Stromal cell of bone marrow (primary cell): ENCODE measurements at places on chromosomes 3 and 15.
A peak's percentile ranks its signal among the peaks of the same experiment; 100 is the strongest.

DNA sequence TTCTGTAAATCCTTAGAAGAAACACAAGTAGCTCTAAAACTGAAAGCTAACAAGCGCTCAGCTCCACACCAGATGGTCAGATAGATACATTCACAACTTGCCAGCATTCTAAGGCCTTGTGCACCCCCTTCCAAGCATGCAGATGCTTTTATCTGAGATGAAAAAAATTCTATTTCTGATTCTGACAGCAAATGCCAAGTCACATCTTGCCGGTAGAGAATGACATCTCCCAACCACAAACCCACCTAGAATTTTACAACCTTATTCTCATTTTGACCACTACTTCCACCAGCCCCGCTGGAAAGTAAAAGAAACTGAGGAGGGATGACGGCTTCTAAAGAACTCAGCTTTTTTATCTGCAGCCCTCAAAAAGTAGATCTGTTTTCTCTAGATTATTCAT lies 57.7 kb downstream of the SUMF1 start:
- no peak for DNase-seq

DNA sequence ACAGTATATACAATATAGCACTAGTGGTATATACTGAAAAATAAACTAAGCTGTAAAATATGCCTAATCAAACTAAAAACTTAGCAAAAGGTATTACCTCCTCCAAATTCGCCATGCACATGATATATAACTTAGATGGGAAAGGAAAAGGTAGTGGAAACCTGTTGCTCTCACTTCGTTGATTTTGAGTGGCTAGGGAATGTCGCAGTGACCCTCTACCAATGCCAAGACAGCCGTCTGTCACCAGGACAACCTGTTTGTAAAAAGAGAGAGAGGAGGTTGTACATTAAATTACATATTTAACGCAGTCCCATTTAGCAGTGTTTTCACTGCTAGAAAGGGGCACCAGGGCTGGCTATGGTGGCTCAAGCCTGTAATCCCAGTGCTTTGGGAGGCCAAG lies 11.3 kb downstream of the INTS14 start:
- no peak for DNase-seq

DNA sequence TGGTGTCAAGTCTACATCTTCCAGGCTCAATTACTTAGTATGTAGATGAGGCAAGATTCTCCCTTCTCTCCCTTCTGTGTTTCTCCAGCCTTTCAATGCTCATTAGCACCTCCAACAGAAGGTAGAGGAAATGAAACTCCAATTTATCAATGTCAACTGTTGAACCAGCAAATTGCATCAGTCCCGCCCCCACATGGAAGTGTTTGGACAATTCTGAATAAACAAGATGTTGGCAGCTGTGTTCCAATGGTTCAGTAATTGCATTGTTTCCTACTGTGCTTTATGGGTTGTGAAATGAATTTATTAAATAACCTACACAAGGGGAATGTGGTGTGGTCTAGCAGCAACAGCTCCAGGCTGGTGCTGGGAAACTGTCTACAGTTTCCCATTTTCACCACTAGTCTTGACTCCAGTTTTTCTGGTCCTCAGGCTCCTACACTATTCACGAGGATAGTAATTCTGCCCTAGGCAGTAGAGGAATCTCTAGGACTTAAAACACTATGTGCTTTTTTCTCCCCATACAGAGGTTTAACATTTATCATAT lies 91.9 kb downstream of the MB21D2 start:
- no peak for DNase-seq

- DNase-seq: no peak
Observed at GRCh38 chr3:117995842-117996437, 1038.7 kb downstream of the IGSF11 start.

GRCh38 chr15:27722102-27722501 lies 377.0 kb downstream of the OCA2 start:
- DNase-seq: no peak

- DNase-seq: no peak
Observed at GRCh38 chr3:76429581-76430177, 610.2 kb upstream of the ROBO2 start.

- DNase-seq: no peak
Observed at GRCh38 chr15:68615301-68615700, 36.5 kb downstream of the CORO2B start.

DNA sequence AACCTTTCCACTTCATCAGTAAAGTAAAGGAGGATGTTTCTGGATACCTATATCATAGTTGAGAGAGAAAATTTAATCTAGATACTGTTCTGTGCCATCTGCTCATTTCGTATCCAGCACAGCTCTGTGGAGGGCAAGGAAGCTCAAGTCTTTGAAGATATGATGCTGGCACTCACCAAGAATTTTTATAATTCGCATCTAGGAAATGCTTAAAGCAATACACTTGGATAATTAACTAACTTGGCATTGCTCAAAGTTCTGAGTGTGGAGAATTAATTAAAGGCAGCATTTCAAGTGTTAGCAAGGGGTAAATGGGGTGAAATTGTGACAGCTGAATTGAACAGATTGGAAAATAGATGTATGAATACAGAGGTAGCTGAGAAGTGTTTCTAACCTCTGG lies 213.2 kb downstream of the KCNMB2 start:
- DNase-seq: no peak

GRCh38 chr3:46902188-46902631 lies 24.7 kb downstream of the PTH1R start:
- DNase-seq: no peak

- no peak for DNase-seq
Observed at GRCh38 chr3:118165413-118165812, 869.2 kb downstream of the IGSF11 start.

- DNase-seq: no peak
Observed at GRCh38 chr3:72003936-72004335, 219.0 kb upstream of the PROK2 start.

- no peak for DNase-seq
Observed at GRCh38 chr3:150133293-150133692, 162.6 kb upstream of the PFN2 start.

DNA sequence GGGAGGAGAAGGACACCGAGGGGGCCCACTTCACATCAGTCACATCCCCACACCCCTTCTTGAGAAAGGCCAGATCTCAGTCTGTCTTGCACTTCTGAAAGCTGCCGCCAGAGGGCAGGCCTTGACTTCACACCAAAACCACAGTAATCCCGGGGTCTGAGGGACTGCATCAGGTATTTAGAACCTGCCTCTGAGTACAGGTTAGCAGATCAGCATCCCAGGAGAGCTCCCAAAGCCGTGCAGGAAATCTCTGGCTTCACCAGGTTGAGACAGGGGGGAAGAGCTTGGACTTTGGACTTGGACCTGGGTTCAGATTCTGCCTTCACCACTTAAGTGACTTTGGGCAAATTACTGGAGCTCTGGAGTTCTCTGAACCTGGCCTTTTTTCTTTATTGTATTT lies 50.3 kb downstream of the LHFPL4 start:
- peak; percentile 17 for DNase-seq

- DNase-seq: no peak
Observed at GRCh38 chr3:175988401-175988800, 1129.3 kb downstream of the NAALADL2 start.

DNA sequence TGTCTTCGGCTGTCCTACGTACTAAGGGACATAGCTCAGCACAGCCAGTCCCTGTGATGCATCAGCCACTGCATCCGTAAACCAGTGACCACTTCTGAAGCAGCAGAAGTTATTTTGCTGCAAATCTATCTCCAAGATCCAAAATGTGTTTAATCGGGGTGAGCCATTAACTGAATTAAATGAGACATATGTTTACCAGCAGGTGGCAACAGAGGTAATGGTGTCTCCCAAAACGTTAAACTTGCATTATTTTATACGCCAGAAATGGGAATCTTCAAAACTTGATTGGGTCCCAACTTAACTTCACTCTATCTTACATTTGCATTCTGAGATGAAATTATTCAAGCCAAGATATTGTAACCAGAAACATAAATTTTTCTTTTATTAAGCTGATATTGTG lies 75.3 kb upstream of the BOC start:
- DNase-seq: peak; percentile 18

DNA sequence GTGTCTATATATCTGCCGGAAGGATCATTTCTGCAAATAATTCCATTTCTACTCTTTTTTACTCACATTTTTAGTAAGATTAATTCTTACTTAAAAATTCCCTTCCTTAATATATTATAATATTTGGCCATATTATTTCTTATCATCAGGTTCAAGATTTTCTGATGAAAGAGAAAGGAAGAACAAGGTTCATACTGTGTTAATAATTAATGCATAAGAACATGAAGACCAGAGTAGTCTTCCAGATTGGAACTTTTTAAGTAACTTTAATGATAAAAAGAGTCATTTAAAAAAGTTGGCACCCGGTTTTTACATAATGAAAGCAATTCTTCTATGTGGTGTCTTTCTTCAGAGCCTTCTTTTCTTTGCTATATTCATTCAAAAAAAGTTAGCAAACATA lies 590 bp downstream of the ACKR4 start:
- DNase-seq: no peak

DNA sequence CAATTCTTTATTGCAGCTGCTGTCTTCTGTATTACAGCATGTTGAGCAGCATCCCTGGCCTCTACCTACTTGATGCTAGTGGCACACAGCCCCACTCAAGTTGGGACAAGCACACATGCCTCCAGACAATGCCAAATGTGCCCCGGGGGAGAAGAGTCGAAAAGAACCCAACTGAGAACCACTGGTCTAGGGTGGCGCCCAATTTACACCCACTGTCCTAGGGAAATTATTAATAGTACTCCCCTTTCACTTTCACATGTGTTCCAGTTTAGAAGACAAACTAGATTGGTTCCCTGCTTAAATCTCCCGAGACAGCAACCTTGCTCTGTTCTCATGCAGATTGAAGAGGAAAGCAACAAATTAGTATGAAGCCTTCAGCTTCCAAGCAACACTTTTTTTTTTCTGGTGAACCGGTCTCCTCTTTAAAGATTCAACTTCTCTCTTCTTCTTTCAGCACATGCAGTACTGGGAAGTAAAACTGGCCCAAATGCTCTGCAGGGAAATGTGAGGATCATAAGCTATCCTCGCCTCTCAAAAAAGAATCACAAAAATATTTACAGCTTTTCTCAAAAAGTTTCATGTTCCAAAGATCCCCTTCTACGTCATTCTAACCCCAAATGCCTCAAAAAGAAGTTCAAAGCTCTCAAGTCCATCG lies 823.9 kb upstream of the CFAP20DC start:
- no peak for DNase-seq

DNA sequence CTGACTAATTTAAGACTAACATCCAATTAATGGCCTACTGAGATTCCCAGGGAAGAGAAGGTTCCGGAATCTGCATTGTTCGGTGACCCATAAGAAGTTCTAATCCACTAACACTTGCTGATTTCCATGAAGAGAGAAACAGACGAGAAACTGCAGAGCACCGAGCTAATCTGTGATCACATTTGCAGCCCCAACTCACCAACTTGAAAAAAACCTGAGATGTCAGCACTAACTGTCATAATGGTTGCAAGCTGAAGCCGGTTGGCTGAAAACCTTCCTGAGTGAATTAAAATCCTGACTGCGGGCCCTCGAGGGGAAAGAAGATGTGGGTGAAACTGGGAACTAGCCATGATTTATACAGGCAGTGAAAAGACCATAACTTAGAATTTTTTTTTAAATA lies 204.8 kb upstream of the IGF1R start:
- DNase-seq: no peak

GRCh38 chr15:77094397-77095030 lies 23.6 kb upstream of the TSPAN3 start:
- no peak for DNase-seq

DNA sequence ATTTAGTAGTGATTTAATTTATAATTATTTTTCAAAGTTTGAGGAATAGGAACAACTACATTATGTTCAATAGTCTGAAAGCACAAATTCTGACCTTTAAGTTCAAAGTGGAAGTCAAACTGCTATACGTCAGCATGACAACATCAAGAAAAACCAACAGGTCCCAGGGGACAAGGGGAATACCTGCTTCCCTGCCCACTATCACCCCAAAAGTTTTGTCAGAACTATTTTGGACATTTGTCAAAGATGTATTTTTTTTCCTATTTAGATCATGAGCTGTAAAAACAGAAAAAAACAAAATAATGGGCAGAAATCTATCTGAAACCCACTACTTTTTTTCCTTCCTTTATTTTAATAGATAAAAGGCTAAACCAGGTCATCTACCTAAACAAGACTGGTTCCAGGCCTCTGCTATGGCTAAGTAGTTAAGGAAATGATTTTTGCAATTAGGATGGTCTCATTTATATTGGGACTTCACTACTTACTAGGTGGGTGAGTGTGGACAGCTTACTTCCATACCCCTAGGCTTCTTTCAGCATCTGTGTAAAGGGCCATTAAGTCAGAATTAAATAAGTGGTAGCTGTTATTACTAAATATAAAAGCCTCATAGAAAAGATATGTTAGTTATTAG lies 746.3 kb downstream of the FHIT start:
- no peak for DNase-seq

- peak; percentile 63 for DNase-seq
Observed at GRCh38 chr3:185744997-185745843, 79.6 kb downstream of the IGF2BP2 start.
